OCI-LY7 (cell line): ENCODE measurements at places on chromosomes 13 and 19.

GRCh38 chr13:108924134-108924533, 294.7 kb downstream of the MYO16 start:
- DNase-seq, result no peak

DNA sequence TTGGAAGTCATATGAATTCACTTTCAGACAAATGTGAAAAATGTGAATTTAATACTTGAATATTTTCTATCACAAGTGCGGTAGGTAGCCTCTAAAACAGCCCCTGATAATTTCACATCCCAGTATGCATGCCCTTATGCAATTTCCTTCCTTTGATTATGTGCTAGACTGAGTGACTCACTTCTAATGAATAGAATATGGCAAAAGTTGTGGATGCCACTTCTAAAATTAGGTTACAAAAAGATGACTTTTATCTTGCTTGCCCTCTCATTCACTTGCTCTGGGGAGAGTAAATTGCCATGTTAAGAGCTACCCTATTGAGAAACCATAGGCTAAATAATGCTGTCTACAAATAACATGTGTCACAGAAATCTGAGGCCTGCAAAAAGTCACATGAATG, 402.5 kb upstream of the PCDH9 start:
- DNase-seq, result no peak

- no peak for DNase-seq
Measured at GRCh38 chr19:4430760-4431159, 26.8 kb downstream of the UBXN6 start.

DNA sequence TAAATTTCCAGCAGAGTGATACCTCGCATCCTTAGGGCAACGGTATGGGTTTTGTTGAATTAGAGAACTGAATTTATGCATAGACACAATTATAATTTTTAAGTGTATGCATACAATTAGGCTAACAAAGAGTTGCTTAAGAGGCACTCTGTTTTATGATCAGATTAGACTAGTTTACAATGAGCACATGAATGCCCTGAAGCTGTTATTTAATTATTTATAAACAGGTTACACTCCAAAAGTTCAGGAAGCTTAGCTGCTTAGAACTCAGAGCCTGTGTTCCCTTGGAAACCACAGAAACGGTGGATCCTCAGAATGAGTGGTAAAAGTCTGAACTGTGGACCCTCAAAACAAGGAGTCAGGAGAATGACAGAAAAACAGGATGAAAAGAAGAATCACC, 72.5 kb upstream of the FBXL3 start:
- no peak for DNase-seq

- DNase-seq, result no peak
Measured at GRCh38 chr13:97935071-97935470, 18.4 kb upstream of the IPO5 start.

DNA sequence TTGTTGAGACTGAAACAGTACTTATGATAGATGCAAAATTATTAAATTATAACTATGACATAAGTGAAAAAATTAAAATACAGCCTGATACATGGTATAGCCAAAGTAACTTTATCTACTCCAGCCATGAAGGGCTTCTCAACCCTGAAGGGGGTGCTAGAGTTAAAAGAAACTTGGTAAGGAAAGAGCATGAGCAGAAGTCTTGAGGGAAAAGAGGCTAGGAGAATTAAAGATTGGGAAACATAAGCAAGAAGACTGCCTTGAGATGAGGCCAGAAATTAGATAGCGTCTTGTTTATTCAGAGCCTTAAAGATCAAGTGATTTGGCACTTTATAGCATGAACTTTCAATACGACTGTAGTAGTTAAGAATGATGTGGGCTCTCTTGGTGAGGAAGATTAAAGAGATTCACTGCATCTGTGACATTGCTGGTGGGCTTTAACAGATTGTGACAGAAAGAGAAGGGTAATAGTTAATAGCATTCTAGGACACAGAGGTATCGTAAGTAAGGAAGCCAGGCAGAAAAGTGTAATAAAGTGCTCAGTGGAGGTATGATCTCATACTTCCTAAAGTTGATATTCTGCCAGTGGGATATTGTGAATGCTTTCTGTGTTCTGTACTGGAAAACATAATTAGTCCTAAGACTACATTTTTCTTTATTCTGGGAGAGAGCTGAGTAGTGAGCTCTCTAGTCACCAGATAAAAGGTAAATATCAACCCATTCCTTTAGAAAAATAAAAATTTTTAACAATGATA, 385.4 kb upstream of the PRR20A start:
- DNase-seq, result no peak

DNA sequence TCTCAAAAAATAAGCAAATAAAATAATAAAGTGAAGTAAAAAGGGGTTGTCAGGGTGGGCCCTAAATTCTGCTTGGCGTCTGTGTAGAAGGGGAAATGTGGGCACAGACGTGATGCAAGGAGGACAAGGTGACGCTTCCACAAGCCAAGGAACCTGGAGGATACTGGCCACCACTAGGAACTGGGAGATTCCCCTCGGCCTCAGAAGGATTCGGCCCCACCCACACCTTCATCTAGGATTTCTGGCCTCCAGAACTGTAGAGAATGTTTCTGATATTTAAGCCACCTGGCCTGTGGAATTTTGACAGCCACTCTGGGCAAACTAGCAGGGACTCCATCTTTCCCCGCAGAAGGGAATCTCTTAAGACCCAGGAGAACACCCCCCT, 1.1 kb downstream of the PLEKHJ1 start:
- no peak for DNase-seq

GRCh38 chr13:102907886-102908515, 62.2 kb downstream of the ERCC5 start:
- no peak for DNase-seq

- no peak for DNase-seq
Measured at GRCh38 chr13:43058831-43059230, 35.4 kb downstream of the DNAJC15 start.

DNA sequence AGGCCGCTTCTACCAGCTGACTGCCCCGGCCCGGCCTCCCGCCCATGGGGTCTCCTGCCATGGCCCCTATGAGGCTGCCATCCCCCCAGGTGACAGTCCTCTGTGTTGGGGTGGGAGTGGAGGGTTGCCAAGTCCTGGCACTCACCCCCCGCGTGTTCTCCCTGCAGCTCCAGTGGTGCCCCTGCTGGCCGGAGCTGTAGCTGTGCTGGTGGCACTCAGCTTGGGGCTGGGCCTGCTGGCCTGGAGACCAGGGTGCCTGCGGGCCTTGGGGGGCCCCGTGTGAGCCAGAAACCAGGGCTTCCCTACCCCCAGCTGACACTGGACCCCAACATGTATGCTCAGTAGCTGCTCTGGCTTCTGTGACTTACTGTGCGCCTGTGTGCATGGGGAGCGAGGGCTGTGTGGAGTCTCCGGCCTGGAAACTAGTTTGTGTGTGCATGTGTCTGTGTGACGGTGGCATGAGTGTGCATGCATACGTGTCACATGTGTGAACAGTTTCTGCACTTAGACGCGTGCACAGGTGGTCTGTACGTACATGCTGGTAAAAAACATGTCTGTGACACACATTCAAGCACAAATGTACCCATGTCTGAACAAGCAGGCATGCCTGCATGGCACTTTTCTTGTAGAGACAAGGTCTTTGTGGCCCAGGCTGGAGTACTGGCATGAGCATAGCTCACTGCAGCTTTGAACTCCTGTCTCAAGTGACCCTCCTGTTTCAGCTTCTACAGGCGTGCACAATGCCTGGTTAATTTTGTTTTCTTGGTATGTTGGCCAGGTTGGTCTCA, 4.9 kb downstream of the ACP4 start:
- peak; percentile 55 for DNase-seq

GRCh38 chr13:102947745-102948405, 102.0 kb downstream of the ERCC5 start:
- DNase-seq, result no peak

DNA sequence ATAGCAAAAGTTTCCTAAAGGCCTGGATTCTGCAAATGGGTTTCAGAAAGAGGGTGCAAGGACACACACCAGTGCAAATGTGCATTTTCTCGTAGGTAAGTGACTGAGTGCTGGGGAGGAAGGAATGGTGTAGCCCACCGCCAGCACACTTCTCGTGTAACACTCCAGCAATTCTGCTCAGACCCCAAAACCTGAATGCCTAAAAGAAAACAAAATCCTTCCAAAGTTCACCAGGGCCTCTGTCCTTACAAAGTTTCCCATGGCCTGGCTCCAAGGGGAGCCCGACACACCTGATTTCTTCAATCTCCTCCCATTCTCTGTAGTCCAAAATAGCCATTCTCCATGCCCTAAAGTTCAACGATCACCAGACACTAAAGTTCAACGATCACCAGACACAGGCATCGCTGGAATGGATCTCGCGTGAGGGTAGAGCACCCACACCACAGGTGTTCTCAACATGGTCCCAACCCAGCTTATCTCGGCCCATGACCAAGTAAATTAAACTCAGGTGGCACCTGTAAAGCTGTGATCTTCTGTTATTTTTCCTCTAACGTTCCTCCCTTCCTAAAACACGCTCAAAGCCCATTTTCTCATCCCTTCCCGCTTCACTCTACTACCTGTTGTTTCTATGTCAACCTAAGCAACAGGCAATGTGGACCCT, 46.0 kb downstream of the ABCC4 start:
- DNase-seq, result no peak

DNA sequence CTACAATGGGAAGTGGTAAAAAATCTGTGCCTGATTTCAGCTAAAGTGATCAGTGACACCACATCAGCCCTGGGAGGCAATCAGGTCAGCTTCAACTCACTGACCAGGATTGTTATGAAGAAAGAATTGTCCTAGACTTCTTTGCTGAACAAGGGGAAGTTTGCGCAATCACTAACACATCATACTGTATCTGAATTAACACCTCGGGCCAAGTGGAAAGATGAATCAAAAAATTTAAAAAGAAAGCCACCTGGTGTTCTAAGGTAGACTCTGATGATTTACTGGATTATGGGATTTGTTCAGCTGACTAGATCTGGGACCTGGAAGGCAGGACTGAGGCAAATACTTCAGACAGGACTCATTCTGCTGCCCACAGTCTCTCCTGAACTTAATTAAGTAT, 161.8 kb downstream of the DIAPH3 start:
- DNase-seq, result no peak

- DNase-seq, result no peak
Measured at GRCh38 chr13:59047546-59047945, 1116.2 kb downstream of the DIAPH3 start.

- DNase-seq, result no peak
Measured at GRCh38 chr13:104301171-104301975, 1235.2 kb upstream of the SLC10A2 start.

DNA sequence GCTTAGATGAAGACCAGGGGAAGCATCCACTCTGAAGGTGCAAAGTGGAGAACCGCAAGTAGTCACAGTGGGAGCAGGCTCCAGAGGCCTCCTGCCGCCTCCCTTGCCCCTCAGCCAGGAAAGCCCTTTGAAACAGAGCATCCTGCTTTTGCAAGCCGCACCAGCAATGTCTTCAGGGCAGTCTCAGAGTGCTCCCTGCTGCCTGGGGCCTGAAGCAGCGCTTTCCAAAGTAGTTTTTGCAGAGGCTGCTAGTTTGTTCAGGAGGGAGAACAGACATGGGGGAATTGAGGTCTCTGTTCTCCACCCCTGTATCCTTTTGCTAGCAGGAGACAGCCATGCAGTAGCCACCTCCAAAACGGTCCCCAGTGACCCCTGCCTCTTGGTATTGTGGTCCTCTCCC, 15.8 kb upstream of the POP4 start:
- no peak for DNase-seq

DNA sequence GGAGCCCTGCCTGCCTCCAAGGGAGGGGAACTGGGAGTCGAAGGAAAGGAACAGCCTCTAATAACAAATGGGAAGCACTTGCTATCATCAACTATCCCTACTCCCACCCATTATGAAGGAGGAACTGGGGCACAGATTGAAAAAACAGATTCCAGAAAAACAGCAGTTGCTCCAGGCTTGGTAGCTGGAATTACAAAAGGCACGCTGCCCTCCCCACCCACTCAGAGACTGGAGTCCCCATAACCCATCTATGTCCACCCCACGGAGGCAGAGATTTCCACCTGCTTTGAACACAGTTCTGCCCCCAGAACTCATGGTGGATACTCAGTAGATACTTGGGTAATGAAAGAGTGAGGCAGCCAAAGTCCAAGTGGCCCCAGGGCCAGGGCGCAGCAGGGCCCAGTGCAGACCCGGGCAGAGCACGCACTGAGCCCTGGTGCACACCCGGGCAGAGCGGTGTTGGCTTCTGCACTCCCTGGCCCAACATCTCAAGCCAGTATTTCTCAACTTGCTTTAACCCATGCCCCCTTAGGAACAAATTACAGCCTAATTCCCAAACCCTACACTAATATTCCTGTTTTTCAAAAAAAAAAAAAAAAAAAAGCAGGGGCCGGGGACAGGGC, 19.1 kb upstream of the CCNP start:
- DNase-seq, result no peak

DNA sequence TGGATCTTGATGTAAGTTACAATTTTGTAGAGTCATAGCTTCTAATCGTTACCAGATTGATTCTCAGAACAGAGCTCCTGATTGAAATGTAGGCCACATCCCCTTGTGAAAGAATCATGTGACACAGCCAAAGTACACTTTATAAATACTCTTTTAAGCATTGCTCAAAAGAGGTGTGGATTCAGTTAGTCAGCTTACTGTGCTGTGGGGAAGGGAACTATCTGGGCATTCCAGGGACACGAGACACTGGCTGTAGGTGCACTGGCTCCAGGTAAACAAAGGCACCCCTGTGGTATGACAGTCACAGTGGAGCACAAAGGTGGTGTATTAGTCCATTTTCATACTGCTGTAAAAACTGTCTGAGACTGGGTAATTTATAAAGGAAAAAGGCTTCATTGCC, 222.8 kb downstream of the LIG4 start:
- DNase-seq, result no peak
